ENCODE measurements at places on chromosomes 11 and 22.

GRCh38 chr11:69601011-69601975 is 39.7 kb upstream of the CCND1 start:
- DNase-seq = no peak

- DNase-seq = no peak
Observed at GRCh38 chr11:92804388-92804966, 165.0 kb upstream of the MTNR1B start.

DNA sequence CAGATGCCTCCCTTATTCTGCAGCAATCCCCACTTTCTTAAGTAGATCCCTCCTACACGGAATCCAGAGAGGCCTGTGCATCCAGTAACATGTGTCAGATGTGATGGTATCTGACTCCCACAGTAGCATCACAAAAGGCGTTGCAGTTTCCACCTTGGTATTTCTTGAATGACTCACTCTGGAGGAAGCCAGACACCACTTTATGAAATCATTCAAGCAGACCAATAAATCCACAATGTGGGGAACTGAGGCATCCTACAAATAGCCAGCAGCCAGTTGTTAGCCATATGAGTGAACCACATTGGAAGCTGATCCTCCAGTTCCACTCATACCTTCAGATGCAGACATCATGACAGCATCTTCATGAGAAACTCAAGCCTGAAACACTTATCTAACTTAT is 798.1 kb downstream of the OPCML start:
- DNase-seq = no peak

- no peak for DNase-seq
Observed at GRCh38 chr11:66334605-66335442, 1.4 kb downstream of the RIN1 start.

DNA sequence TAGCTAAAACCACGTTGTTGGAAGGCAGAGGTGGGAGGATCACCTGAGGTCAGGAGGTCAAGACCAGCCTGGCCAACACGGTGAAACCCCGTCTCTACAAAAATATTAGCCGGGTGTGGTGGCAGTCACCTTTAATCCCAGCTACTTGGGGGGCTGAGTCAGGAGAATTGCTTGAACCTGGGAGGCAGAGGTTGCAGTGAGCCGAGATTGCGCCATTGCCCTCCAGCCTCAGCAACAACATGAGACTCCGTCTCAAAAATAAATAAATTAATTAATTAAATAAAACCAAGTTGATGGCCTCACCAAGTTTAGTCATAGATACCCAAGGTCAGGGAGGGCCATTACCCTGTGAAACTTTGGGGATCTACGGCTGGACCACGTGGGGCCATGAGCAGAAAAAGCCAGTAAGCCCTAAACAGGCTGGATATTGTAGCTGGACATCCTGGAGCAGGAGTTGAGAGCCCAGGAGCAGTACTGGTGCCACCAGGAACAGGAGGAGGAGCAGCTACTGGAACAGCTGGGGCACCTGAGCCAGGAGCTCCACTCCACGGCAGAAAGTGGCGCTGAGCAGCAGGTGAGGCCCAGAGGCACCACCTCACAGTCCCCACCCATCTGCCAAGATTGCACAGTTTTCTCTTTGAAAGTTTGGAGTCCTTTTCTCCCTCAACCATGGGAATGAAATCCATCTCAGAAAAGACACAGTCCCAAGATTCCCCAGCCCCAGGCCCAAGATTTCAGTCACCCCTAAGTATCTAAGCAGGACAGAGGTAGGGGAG is 50.5 kb downstream of the BTG4 start:
- no peak for DNase-seq

DNA sequence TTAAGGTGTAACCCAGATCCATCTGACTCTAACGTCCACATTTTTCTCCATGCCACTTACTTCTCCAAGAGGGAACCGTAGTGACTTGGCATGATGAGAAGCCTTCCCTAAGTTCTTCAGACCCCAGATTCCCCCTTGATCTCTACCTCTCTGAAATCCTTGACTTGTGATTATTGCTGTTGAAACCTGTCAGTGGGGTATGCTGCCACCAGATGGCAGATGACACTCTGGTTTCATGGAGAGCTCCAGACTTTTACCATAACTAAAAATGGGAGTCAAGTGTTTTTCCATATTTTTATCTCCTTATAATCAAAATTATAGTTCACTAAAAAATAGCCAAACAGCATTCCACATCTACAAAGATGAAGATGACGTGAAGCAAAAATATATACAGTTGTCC is 504.2 kb downstream of the SOX6 start:
- DNase-seq = no peak

GRCh38 chr22:17997456-17997855 is 26.9 kb downstream of the MICAL3 start:
- DNase-seq = no peak

DNA sequence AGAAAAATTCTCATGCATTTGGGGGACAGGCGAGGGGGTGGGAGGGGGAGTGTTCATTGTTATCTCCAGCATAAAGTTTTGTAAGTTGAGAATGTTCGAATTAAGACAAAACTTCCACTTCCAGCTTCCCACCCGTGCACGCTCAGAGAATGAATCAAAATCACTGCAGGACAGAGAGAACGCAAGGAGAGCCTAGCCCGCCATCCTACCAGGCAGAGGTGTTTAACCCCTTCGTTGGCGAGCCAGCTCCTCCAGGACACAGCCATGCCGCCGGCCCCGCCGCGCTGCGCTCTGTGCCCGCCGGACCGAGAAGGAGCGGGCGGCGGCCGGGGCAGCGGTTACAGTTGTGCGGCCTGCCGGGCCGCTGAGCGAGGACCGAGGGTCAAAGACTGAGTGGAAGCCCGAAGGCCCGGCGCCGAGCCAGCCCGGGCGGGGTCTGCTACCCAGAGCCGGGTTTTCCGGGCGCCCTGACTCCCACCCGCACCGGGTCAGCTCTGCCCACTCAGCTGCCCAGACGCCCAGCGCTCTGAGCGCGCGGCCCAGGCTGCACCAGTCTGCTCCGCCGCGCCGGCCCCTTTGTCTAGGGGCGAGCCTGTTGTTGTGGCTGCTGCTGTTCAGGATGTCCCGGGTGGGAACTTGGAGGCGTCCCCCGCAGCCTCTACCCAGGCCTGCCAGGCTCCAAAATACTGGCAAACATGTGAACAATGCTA is at the start of gene NOX4:
Gene NOX4 (minus strand): TSS at position 395 of the 710 bp plus-strand sequence. CDS start 129 bp downstream, at position 266.
- no peak for DNase-seq

DNA sequence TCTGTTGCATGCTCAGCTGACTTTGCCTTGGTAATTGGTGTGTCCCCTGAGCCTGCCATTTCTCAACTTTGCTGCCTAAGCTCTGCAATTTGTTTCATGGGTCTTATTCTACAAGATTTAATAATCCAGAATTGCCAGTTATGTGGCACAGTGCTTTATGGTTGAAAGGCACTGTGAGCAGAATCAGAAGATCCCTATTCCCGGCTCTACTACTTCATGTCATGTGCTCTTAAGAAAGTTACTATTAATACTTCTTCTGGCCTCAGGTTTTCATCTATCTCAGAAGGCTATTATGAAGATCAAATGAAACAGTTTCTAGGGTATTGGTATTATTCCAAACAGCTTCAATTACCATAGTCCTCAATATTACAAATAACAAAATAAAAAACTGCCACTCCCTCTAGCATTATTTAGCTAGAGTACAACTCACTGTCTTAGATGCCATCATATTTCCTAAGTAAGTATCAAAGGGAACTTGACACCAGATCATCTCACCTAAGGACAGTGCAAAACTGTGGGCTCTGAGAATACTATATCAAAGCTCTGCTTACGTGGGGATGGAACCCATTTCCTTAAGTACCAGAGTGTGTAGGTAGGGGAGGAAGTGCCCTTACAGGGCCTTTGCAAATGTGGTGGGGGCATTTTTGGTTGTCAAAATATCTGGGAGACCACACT is 200.0 kb upstream of the PITPNB start:
- DNase-seq = no peak

DNA sequence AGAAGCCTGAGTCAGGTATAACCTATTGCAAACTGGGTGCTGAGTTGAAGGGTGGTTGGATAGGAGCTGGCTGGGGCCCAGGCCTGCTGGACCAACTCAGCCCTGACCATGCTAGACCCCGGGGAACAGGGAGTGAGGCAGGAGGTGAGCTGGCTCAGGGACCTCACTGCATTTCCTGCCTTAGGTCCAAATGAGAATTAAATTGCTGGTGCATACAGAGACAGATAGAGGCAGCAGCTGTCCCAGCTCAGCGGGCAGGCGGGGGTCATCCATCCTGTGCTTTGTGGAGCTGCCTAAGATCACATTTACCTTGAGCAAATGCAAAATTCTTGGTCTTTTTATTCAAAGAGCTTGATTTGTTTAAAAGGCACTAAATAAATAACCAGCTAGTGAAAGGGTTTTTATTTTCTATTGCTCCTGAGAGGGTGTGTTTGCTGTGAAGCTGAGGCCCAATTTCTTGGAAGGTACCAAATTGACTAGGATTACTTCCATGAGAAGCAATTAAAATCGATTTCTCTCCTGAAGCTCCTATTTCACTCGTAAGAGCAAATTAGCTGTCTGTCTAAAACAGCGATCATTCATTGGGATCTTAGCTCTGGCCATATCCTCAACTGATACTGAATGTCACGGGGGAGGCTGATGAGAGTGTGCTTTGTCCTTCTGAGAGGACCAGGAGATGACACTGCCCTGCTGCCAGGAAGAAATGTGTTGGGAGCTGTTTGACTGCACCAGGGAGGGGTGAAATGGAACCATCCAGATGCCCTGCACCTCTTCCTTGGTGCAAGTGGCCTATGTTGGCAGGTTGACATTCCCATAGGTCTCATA is 24.9 kb downstream of the USH1C start:
- no peak for DNase-seq

DNA sequence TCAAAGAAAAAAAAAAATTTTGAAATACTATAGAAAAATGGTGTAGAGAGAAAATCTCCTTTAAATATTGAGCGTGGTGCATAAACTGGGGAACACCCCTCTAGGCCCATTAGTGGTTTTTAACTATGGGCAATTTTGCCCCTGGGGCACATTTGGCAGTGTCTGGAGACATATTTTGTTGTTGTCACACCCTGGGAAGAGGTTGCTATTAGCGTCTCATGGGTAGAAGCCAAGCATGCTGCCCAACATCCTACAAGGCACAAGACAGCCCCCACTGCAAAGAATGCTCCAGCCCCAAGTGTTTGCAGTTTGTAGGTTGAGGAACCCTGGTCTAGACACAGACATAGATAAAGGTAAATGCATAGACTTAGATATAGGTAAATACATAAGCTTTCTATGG is 92.6 kb downstream of the KIAA1671 start:
- no peak for DNase-seq

DNA sequence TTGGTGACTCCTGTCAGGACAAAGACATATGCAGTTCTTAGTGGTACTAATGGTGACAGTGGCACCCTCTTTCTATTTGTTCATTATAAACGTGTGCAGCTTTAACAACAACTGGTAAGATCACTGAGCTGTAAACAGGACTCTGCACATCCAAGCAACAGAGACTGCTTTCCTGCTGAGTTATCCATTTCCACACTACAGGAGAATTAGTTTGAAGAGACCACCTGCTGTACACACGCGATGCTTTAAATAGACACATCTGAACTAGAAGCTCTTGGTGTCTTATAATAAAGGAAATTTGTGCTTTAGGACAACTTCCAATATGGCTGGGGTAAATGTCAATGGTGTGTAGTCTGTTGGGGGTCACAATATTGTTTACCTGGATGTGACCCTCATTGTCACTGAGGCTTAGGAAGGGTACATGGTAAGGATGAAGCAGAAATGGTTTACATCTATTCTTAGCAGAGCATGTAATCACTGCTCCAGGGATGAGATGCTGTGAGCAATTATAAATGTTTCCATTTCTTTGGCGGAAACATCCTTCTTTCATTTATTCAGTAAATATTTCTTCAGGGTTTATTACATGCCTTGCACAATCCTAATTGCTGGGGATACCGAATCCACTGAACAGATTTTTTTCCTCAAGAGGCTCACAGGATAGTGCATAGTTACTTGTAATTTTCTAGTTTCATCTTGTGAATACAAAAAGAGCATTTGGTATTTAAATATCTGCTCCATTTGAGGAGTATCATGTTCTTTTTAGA is 354.0 kb upstream of the CCDC90B start:
- DNase-seq = no peak

DNA sequence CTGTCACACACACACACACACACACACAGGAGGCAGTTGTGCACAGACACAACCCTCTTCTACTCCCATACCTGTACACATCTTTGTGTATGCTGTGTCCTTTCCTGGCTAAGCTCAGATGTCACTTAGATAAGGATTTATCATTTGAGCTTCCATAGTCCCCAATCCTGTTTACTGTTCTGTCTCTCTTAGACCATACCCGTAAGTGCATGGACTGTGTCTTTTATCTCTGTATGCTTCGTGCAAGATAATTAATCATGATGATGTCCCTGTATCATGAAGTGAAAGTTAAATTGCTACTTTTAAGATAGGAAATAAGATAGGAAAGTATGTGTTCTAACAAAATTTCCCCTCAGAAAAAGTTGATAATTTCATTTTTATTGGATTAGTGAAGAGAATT is 30.3 kb downstream of the PRMT3 start:
- no peak for DNase-seq

DNA sequence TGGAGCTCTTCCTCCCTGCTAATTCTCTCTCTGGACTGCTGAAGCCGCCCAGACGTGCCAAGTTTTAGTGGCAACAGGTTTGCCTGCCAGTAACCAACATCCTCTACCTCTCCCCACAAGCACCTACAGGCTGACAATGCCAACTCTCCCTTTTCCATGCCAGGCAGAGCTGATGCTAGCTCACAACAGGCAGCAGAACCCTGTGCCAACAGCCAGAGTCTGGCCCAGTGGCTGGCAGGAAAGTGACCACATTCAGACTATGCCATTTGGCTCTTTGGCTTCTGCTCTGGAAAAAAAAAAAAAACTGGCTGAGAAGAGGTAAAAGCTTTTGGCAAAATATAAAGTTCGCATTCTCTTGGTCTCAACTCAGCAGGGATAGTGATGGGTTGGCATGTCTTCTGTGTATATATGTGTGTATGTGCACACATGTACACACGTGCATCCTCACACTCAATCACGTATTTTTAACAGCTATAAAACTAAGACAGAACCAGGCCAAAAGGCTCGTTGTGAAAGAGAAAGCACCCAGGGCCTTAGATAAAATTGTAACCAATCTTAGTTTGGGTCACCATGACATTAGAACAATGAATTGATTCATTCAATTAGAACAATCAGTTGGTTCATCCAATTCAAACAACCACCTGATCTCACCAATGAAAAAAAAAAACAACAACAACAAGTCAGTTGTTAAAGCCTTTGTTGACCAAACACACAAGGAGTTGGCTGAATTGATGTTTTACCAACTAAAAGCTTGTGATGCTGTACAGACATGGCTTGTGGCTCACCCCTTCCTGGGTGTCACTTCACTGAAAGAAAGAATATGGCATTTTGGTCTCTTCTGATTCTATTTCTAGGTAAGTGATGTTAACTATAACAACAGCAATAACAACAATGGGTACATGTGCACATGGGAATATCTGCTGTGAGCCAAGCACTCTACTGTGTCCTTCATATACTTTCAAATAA is 48.6 kb downstream of the TRIM29 start:
- no peak for DNase-seq

- no peak for DNase-seq
Observed at GRCh38 chr11:11929920-11930319, 78.5 kb downstream of the DKK3 start.

Data from activated CD8-positive, alpha-beta memory T cell treated with anti-CD3 and anti-CD28 coated beads, Interleukin-2, amount 50 U/mL, for 4 hours (primary cell).